ENCODE measurements at places on chromosomes 5 and 9. TPM values are rescaled to one million over a fixed set of nuclear protein-coding genes. Genes with fewer than 3 reads are reported as not detected.

DNA sequence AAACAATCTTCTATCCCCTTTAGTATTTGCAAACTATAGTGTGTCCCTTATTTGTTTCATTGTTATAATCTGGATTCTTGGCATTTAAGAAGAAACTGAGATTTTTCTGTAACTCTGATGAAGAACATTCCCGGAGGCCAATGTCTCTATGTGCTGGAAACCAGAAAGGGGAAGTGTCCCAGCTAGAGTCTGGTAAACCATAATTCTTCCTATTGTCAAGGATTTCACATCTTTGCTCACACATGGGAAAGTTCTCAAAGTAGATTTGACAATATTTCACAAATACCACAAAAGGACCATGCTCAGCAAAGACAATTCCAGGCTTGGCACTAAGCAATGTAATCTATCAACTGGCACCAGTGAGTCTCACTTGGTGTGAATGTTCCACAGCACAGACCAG, 146.8 kb downstream of the MUSK start:
- DNase-seq, result no peak

GRCh38 chr5:118580949-118581348, 407.4 kb downstream of the DTWD2 start:
- no peak for DNase-seq

DNA sequence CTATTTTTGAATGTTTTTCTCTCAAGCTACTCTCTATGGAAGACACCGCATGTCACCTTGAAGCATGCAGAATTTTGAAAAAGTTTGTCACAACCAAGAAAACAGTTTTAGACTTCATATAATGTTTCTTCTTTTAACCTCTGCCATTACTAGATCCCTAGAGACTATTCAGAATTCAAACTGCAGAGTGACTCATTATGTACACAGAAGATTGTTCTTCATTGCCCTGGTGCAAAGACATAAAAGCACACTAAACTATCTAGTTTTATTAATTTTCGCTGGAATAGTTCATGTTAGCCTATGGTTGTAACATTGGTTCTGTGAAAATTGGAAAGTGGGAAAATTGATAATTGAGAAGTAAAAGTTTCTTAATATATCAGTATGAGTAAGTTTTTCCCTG, 18.4 kb downstream of the F2RL2 start:
- no peak for DNase-seq

GRCh38 chr9:37329576-37329975, 92.9 kb upstream of the GRHPR start:
- DNase-seq, result no peak

- no peak for DNase-seq
Observed at GRCh38 chr5:156383510-156384265, 56.7 kb downstream of the SGCD start.

DNA sequence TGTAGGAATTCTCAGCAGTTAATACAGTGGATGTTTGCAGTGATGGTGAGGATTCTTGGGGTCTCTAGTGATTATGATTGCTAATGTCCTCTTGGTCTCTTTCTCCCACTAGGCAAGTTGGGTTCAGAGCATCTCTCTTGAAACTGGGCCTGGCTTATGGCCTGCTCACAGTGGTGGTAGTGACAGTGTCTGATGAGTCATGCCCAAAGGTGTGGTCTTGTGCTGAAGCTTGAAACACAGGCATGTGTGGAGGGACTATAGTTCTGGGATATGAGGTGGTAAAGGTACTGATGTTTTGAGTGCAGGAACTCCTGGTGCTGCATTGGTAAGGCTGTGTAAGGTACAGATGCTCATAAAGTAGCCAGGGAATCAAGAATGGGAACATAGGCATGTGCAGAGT, 231.1 kb downstream of the FAM170A start:
- DNase-seq, result no peak

DNA sequence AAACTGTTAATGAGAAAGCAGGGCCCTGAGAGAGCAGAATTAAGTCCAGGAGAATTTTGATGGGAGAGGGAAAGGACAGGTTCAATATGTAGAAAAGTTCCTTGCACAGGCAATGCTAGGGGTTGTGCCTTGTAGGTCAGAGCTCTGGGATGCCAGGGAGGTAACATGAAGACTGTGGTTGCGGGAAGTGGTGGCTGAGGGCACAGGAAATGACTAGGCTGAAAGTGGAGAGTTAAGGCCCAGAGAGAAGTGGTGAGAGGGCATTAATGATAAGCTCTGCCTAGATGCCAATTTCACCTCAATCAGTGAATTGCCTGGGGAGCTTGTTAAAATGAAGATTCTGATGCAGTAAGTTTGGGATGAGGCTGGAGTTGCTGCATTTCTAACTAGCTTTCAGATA, 31.5 kb upstream of the PPP3R2 start:
- DNase-seq, result no peak

DNA sequence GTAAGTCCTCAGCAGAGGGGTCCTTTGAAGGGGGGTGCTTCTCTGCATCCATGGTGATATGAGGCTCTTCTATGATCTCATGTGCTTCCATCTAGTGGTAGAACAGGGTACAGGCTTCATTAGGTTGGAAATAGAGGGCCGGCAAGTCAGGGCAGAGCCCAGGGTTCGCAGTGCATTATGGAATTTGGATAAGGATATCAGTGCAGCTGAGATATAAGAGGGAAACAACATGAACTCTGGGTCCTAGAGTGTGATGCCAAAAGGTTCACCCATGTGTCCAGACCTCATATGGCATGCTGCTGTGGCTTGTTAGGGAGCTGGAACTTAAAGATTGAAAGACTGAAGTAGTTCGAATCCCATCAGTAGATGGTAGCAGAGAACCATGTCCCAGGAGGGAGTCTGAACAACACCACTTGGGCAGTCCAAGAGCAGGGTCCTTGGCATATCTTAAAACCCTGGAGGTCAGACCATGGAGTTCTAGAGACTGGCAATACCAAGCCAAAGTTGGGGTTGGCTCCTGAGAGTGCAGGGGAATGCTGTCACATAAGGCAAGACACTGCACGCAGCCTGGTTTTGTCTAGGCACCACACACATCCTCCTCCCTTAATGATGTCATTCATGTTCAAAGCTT, 2.3 kb downstream of the FAM221B start:
- DNase-seq, result no peak

DNA sequence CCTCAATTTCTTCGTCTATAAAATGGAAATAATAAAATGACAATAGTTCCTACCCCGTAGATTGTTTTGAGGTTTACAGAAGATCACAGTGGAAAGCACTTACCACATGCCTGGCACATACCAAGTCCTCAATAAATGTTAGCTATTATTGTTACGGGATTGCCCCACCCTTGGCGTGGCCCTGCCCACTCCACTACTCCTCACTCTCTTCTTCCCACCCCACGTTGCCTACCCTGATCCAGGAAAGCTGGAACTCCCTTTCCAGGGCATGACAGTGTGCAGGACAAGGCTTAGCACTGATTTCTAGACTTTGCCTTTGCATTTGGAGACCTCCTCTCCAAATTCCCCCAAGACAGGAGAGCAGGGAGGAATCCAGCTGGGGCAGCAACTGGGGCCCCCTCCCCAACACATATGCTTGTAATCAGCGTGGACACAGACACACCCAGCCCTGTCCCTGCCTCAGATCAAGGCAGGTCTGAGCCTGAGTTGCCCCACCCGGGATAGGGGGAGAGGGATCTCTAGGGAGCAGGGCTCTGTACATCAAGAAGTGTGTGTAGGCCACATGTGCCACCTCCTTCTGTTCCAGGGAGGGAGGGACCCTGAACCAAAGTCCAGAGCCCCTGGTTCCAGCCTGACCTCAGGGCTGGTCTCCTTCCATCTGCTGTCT, 6.7 kb downstream of the SLC4A9 start:
- no peak for DNase-seq

DNA sequence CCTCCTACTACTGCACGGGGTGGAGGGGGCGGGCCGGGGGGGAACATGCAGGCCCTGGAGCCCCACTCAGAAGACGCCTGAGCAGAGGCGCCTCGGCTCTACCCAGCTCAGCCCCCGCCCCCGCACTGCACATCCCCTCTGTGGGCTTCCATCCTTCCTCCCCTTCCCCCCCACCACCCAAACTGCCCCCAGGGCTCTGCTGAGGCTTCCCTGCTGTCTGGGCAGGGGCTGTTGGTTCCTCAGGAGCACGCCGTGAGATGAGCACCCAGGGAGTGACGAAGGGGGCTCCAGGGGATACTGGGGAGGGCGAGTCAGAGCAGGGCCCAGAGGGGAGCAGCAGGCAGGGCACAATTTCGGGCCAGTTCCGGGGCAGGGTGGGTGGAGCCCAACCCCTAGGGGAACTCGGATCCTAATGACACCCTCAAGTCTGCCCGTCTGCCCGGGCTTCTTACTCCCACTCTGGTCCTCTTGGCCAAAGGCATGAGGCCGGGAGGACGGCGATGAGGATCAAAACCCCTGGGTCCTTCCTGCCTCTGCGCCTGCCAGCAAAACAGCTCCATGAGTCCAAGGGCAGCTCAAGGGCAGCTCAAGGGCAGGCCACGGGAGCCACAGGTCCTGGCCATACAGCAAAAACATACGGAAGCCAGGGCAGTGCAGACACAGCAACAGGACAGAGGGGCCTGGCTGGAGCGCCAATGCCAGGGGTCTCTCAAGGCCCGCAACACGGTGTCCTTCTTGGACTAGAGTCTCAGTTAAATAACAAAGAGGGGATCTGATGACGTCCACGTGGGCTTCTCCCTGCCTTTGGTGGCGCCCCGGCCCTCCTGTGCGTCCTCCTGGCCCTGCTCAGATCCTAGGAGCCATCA, 200.9 kb downstream of the AUH start:
- no peak for DNase-seq

- DNase-seq, result no peak
Observed at GRCh38 chr5:74306845-74307244, 333.7 kb downstream of the ENC1 start.

- no peak for DNase-seq
Observed at GRCh38 chr5:74526111-74526510, 114.4 kb downstream of the ENC1 start.

GRCh38 chr9:89555451-89556375, 49.1 kb upstream of the GADD45G start:
- DNase-seq, result no peak

- no peak for DNase-seq
Observed at GRCh38 chr5:139985733-139986132, 57.4 kb downstream of the NRG2 start.

DNA sequence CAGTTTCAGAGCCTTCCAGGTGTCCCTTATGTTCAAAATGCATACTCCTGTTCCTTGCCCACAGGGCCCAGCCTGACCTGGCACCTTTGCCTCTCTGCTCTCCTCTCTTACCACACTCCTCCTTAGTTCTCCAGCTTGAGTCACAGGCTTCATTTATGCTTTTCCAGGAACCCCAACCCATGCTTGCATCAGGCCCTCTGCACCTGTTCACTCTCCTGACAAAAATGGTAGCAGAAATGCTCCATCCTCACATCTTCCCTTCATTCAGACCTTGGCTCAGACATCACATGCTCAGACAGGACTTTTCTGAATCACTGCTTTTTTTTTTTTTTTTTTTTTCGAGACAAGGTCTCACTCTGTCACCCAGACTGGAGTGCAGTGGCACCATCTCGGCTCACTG, 15.1 kb upstream of the RNF145 start:
- DNase-seq, result no peak

DNA sequence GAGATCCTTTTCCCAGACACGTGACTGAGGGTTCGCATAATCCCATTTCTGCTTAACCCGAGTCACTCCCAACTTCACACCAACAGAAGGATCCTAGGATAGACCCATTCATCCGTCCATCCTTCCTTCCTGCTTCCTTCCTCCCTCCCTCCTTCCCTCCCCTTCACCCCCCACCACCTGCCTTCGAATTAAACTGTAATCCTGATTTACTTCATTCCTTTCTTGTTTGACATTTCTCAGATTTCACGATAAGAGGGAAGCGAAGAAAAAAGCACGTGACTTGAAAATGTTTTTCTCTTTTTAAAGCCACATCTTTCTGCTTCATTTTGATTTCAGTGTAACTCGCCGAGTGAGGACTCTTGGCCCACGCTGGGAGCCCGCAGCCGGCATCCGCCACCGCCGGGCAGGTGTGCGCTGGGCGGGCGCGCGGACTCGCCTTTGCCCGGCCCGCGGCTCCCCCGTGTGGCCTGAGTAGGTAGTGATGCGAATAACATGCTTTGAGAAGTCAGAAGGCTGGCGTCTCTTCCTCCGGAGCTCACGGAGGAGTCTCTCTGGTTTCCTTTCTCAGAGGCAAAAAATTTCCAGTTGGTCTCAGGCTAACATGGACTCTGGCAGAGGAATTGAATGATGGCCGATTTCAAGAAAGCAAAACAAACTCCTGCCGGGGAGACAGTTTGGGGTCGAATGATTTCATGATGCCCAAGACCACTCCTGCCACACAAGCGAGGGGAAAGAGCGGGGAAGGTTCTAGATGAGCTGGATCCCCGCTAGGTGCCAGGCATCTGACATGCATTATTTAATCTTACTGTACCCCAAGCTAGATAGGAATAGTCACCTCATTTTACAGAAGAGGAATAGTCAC, 117.7 kb downstream of the SLC12A2 start:
- peak; percentile 59 for DNase-seq

DNA sequence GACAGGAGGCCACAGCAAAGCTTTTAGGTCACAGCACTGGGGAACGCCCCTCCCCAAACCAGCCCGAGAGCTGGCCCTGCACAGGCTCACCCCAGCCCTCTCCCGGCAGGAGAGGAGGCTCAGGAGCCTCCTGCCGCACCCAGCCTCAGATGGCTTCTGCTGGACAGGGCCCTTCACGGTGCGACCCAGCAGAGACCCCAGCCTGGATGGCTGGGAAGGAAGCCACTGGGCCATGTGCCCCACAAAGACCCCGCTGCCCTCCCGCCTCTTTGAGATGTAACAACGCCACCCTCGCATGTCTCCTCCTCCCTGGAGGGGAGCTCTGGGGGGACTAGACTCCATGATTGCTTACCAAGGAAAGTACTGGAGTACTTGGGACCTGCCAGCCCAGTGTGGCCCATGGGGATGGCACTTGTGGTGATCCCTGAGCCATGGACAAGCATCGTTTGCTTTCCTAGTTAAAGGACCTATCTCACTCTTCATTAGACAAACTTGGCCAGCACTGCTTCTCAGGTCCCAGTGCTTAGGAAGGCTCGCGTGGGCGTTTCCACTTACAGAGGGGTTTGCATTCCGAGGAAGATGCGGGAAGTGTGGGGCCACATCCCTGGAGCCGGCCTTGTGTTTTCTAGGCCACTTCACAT, 9.0 kb downstream of the MYMK start:
- DNase-seq, result no peak

GRCh38 chr5:135477613-135478066, 25.5 kb upstream of the TIFAB start:
- no peak for DNase-seq

- no peak for DNase-seq
Observed at GRCh38 chr5:133950821-133951612, 17.4 kb downstream of the C5orf15 start.

FAXDC2 gene
- 36.5 TPM for polyA plus RNA-seq

IL4 gene
- 0.46 TPM for polyA plus RNA-seq

GMCL2 gene
- not detected for polyA plus RNA-seq

AIF1L gene
- polyA plus RNA-seq, result 369 TPM

PTGDS gene
- polyA plus RNA-seq, result 18.1 TPM

LCN2 gene
- polyA plus RNA-seq, result 1.3 TPM

SLC1A3 gene
- polyA plus RNA-seq, result 3.0 TPM

ANXA1 gene
- 43.6 TPM for polyA plus RNA-seq

CYLC2 gene
- polyA plus RNA-seq, result not detected

IL3 gene
- not detected for polyA plus RNA-seq

FRMPD1 gene
- 0.82 TPM for polyA plus RNA-seq
